ENCODE measurements at places on chromosomes 3 and 15. TPM values are rescaled to one million over a fixed set of nuclear protein-coding genes. Genes with fewer than 3 reads are reported as not detected.
A peak's percentile ranks its signal among the peaks of the same experiment; 100 is the strongest.

GRCh38 chr3:171804618-171805389 is 5.5 kb downstream of the PLD1 start:
- DNase-seq: no peak
- H3K4me3 ChIP-seq: no peak overlapping the region
- peaks cover 65% of the 10 kb centered on the region for H3K4me1 ChIP-seq
- no peaks in the 10 kb centered on the region for H3K36me3 ChIP-seq

- H3K36me3 ChIP-seq: no peaks in the 10 kb centered on the region
- no peak overlapping the region for H3K27ac ChIP-seq
- no peaks in the 10 kb centered on the region for H3K27me3 ChIP-seq
Observed at GRCh38 chr3:11118181-11118682, 36.1 kb upstream of the HRH1 start.

DNA sequence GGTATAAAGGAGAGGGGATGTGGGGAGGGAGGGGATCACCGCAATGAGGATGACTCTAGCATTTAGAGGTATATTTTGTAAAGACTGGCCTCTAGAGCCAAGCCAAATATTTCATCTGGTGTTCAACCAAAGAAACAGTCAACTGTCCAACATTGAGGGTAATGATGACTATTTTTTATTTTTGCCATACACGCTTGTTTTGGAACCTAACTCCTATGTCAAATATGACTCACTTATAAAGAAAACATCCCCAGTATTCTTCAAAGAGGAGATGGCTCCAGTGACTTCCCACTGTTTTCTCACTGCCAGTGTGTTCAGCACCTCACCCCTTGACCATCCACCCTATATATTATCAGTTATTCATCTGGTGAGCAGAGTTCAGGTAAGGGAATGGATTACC is 77.3 kb downstream of the WNT5A start:
- no peaks in the 10 kb centered on the region for H3K36me3 ChIP-seq
- no peak for DNase-seq
- no peak overlapping the region for H3K27ac ChIP-seq
- no peaks in the 10 kb centered on the region for H3K4me1 ChIP-seq

DNA sequence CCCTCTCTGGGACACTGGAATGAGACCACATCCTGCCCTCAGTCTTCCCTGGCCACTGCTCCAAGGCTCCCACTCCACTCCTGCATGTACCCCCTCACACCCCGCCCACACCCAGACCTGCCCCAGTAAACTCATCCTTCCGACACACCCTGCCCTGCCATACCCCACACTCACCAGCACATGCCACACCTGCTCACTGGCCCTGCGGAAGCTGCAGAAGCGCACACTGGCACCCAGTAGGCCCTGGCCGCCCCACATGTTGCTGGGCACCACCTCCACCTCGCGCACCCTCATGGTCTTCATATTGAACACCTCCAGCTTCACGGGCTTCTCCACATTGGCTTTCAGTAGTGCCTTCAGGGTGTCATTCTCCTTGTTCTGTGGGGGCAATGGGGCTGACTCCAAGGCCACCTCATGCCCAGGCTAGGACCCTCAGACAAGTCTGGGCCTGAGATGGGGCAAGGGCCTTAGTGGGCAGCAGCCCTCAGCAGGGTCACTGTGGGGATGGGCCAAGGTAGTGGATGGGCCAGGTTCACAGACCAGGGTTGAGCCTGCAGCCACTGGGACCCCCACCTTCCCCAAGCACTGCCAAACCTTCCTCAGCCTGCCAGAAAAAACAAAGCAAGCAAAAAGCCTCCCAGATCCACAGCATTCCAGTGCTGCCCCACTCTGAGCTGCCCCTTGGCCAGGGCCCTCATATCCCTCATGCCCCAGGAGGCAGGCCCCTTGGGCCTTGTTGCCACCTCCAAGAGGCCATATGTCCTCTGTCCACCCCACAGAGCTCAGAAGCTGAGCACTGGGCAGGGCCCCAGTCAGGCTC is 4.7 kb downstream of the GORASP1 start:
- peaks cover 40% of the 10 kb centered on the region for H3K4me1 ChIP-seq
- H3K4me3 ChIP-seq: no peak overlapping the region
- H3K27ac ChIP-seq: no peak overlapping the region

DNA sequence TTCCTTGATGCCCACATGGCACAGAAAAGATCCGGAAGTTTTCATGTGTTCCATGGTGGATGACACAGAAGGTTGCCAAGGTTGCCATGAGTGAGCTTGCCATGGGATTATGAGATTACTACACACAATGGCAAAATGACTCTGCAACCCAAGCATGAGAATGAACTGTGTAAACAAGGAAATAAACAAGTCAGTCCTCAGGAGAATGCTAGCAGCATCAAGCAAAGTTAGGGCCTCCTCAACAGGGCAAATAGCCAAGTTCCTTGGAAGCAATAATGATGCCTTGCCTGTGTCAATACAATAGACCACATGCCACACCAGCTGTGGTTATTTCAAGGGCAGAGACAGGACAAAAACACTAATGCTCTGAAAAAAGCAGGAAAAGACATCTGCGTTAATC is 41.8 kb downstream of the AQR start:
- no peak for DNase-seq
- H3K27me3 ChIP-seq: no peaks in the 10 kb centered on the region
- no peak overlapping the region for H3K27ac ChIP-seq
- H3K4me1 ChIP-seq: no peaks in the 10 kb centered on the region
- peaks cover 86% of the 10 kb centered on the region for H3K36me3 ChIP-seq

- H3K27me3 ChIP-seq: no peaks in the 10 kb centered on the region
- no peak for DNase-seq
- H3K36me3 ChIP-seq: no peaks in the 10 kb centered on the region
- no peak overlapping the region for H3K4me3 ChIP-seq
- H3K27ac ChIP-seq: no peak overlapping the region
Observed at GRCh38 chr3:24166515-24166914, 221.4 kb downstream of the NR1D2 start.

- H3K4me3 ChIP-seq: no peak overlapping the region
- no peak for DNase-seq
- no peaks in the 10 kb centered on the region for H3K36me3 ChIP-seq
- no peaks in the 10 kb centered on the region for H3K27me3 ChIP-seq
- H3K27ac ChIP-seq: no peak overlapping the region
Observed at GRCh38 chr3:108569336-108569735, 19.9 kb downstream of the CIP2A start.

DNA sequence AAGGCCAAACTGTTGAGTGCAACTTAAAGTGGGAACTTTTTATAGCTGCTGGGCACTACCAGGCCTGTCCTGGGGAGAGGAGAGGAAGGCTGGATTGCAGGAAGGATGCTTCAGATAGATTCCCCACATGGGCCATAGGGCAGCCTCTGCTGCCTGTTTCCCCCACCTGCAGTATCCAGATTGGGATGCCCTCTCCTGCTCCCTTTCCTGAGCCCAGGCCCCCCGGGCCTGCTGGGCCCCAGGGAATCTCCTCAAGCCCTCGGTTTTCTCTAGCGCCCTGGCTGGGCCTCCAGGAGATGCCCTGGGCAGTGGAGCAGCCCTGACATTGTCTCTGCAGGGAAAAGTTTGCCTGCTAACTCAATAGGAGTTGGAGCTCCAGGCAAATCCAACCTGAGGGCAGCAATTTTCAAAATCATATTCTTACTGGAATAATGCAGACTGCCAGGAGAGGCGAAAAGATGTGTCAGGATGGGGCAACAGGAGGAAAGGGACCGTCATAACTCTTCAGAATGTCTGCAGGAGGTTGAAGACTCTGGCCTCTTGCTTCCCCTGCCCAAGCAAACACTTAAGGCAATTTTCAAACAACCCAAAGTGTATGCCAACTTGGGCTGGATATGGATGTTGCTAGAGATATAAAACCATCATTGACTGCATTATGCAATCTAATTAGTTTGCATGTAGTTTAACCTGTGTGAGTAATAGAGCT is 4.4 kb downstream of the NR2F2 start:
- peak overlapping the region; percentile 90 for H3K27ac ChIP-seq
- H3K4me1 ChIP-seq: peaks cover 13% of the 10 kb centered on the region
- DNase-seq: no peak
- peak overlapping the region; percentile 71 for H3K4me3 ChIP-seq

DNA sequence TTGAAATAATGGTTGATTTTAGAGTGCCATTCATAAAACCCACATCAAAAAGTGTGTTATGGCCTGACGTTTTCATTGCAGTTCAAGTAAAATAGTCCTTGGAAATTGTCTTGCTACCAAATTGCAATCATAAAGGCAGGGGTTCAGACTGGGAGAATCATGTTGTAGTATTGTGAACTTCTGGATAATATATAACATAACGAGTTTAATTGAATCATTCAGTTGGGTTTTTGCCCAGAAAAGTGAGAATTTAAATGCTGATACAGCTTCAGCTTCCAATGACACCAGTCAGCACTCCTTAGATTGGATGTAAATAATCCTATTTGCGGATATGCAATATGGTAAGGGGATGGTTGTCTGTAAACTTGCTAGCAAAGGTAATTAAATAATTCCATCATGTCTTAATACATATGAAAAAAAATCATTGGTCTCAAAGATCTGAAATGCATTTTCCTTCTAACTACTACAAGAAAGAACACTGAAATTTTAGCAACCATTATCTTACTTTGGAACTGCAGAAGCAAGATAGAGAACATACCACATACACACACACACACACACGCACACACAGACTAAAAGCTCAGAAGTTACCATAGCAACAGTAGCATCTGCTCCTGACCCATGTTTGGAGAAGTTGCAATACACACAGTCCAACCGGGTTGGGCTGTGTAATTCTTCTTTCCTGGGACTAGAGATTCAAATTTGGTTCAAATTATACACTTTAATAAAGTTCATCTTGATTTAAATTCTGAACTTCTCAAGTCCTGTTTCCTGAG is 686.2 kb upstream of the NR2F2 start:
- H3K27ac ChIP-seq: no peak overlapping the region
- H3K27me3 ChIP-seq: no peaks in the 10 kb centered on the region
- no peaks in the 10 kb centered on the region for H3K4me1 ChIP-seq

- no peak overlapping the region for H3K27ac ChIP-seq
- no peaks in the 10 kb centered on the region for H3K4me1 ChIP-seq
- no peak for DNase-seq
- no peaks in the 10 kb centered on the region for H3K27me3 ChIP-seq
Observed at GRCh38 chr3:1469687-1470086, 376.9 kb downstream of the CNTN6 start.

GRCh38 chr3:122233101-122233952 is 49.9 kb downstream of the CASR start:
- DNase-seq: peak; percentile 56
- H3K4me3 ChIP-seq: no peak overlapping the region
- H3K27me3 ChIP-seq: no peaks in the 10 kb centered on the region

DNA sequence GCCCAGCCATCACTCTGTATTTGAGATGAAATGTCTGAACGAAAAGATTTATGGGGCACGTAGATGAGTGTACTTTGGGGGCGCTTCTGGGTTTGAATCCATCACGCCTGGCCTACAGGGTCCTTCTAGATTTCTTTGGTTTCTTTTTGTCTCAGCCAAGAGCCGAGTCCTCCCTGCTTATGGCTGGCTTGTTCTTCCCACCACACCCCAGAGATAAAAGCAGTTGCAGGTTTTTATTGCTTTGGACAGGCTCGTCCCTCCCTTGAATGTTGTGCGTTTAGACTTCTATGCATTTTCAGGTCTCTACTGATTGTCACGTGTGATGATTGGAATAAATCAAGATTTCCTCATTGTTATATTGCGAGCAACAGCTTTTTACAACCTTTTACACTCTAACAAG is 104.8 kb upstream of the CHRNA7 start:
- no peak overlapping the region for H3K4me3 ChIP-seq
- H3K27me3 ChIP-seq: peaks cover 3% of the 10 kb centered on the region
- H3K27ac ChIP-seq: no peak overlapping the region
- no peaks in the 10 kb centered on the region for H3K36me3 ChIP-seq

- H3K27ac ChIP-seq: no peak overlapping the region
- no peaks in the 10 kb centered on the region for H3K36me3 ChIP-seq
- no peak overlapping the region for H3K4me3 ChIP-seq
Observed at GRCh38 chr15:74613089-74613952, 2.3 kb upstream of the CLK3 start.

DNA sequence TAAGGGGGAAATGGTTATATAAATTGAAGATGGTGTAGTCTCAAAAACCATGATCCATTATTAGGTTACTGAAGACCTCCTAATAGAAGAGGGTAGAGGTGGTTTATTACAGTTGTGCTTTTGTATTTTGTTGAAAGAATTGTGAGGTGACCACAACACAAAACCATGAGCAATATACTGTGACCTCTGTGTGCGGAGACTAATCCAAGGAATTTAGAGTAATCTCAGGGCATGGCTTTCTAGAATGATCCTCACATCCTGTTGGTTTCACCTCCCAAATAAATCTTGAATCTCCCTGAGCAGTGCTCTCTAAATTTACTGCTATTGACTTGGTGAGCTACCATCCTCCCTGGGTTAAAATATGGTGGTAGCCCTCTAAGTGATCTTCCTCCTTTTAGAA is 52.3 kb downstream of the PTPRG start:
- H3K4me1 ChIP-seq: peaks cover 21% of the 10 kb centered on the region
- no peaks in the 10 kb centered on the region for H3K36me3 ChIP-seq
- no peak for DNase-seq
- no peak overlapping the region for H3K4me3 ChIP-seq
- H3K27me3 ChIP-seq: no peaks in the 10 kb centered on the region
- H3K27ac ChIP-seq: no peak overlapping the region

The BTLA gene
- 0.86 TPM for total RNA-seq

The FURIN gene
- total RNA-seq: 86.5 TPM

The CCDC174 gene
- total RNA-seq: 18.2 TPM

The ENTPD3 gene
- 4.3 TPM for total RNA-seq

The SCN11A gene
- total RNA-seq: 0.27 TPM

The NFKBIZ gene
- total RNA-seq: 76.2 TPM
